ENCODE measurements at places on chromosomes 1 and 21.

- DNase-seq: no peak
Measured at GRCh38 chr1:196063294-196063693, 544.9 kb downstream of the KCNT2 start.

- no peak for DNase-seq
Measured at GRCh38 chr21:36135391-36136102, 668 bp downstream of the CBR3 start.

DNA sequence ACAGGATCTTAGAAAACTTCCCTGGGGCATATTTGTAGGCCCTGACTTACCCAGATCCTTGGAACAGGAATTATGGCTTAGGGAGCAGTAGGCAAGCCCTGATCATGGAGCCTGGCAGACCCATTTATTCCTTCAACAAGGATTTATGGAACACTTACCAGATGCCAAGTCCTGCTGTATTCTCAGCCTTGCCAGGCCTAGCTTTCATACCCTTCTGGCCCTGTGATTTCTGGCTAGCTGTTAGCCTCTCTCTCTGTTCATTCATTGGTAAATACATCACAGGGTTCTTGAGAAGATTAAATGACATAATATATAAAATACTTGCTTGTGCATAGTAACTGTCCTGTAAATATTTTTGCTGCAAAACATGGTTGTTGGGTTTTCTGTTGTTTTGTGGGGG is 32.4 kb upstream of the SRP9 start:
- no peak for DNase-seq

- DNase-seq: no peak
Measured at GRCh38 chr1:5342830-5343229, 649.4 kb downstream of the NPHP4 start.

- no peak for DNase-seq
Measured at GRCh38 chr1:175591083-175591743, 152.2 kb downstream of the TNR start.

- DNase-seq: no peak
Measured at GRCh38 chr1:64680599-64680998, 64.3 kb upstream of the RAVER2 start.

DNA sequence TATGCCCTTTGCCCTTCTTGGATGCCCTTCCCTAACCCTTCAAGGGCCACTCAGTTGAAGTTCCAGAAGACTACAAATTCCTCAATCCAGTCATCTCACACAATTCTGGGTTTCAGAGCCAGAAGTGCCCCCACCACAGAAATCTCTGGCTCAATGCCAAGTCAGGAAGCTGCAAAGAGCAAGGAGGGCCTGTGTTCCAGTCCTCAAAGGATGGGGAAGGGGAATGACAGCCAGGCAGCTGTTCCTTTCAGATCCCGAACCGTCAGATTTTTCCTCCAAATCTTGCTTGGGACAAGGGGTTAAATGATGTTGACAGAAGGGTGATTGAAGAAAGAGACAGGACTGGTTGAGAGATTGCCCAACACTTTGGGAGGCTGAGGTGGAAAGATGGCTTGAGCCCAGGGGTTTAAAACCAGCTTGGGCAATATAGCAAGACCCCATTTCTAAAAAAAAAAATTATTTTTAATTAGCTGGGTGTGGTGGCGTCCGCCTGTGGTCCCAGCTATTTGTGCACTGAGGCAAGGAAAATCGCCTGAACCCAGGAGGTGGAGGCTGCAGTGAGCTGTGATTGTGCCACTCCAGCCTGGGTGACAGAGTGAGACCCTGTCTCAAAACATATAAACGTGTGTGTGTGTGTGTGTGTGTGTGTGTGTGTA is 716 bp upstream of the HPDL start:
- DNase-seq: no peak

DNA sequence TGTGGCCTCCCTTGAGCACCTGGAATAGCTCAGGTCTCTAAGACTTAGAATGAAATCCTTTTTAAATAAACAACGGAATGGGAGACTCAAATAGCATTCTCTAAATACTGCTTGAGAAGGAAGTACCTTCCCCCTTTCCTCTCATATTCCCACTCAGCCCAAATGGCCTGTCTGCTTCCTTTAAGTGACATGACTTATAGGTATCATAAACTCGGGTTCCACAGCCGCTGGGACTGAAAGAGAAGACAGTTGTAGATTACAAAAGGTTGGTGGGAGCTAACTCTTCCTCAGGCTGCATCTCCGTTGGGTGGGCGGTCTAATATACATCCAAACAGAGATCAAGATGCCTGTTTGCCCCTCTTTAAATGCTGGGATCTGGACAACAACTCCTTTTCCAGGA is 1.2 kb upstream of the HMCN1 start:
- DNase-seq: no peak

DNA sequence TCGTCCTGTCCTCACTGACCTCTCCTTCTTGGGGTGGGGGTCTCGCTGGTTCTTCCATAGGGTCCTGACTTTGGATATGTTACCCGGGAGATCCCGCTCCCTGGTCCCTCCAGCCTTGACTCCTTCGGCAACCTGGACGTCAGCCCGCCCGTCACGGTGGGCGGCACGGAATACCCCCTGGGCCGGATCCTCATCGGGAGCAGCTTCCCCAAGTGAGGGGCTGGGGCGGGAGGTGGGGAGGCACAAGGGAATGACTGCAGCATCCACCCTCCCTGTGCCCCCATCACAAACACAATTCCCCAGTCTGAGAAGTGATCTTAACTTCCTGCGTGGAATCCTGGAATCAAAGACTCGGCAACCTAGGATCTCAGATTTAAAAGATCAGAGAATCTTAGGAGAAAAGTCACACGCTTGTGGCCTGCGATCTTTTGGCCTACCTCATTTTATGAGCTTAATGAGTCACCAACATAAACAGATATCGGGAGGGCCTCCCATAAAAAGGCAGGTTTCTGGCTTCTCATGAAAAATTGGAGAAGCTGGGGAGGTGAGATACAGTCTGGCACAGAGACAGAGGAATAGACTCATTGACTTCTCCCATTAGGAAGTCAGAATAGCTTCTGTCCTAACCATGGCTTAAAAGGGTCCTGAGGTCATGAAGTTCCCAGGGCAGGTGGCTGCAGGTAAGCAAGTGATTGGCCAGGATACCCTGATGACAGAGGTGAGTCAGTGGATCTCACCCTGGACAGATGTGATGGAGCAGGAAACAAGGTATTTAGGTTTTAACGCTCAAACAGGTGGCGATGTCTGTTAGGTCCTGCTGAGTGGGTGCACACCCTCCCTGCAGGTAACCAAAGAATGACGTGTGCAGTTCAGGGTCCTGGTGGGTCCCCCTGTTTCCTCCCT is 15.9 kb upstream of the PADI3 start:
- no peak for DNase-seq

GRCh38 chr21:46151989-46152926 is 3.1 kb downstream of the FTCD start:
- DNase-seq: no peak

GRCh38 chr1:219066631-219067349 is 106.9 kb upstream of the LYPLAL1 start:
- no peak for DNase-seq

- DNase-seq: no peak
Measured at GRCh38 chr1:186768906-186769305, 59.8 kb upstream of the PLA2G4A start.

GRCh38 chr1:246750752-246751151 is 26.5 kb downstream of the SCCPDH start:
- DNase-seq: no peak

DNA sequence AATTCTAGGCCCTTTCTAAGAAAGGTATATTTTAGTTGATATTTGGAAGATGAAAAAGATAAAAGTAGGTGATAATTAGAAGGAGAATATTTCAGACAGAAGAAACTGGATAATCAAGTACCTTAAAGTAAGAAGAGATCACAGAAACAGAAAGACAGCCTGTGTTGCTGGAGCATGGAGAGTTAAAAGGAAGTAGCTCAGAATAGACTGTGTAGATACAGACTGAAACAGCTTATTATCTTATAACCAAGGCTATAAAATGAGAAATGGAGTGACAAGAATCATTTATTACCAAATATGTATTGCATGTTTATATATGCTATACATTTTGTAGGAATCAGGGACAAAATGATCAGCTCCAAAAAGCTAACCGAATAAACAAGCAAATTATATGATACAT is 1120.3 kb downstream of the BRINP3 start:
- DNase-seq: no peak

GRCh38 chr21:38243732-38244406 is 12.9 kb upstream of the KCNJ15 start:
- no peak for DNase-seq

- DNase-seq: no peak
Measured at GRCh38 chr1:47919113-47919833, 77.9 kb downstream of the TRABD2B start.

- no peak for DNase-seq
Measured at GRCh38 chr1:177270863-177271262, 100.1 kb downstream of the BRINP2 start.

- no peak for DNase-seq
Measured at GRCh38 chr1:190262538-190262937, 215.1 kb downstream of the BRINP3 start.

DNA sequence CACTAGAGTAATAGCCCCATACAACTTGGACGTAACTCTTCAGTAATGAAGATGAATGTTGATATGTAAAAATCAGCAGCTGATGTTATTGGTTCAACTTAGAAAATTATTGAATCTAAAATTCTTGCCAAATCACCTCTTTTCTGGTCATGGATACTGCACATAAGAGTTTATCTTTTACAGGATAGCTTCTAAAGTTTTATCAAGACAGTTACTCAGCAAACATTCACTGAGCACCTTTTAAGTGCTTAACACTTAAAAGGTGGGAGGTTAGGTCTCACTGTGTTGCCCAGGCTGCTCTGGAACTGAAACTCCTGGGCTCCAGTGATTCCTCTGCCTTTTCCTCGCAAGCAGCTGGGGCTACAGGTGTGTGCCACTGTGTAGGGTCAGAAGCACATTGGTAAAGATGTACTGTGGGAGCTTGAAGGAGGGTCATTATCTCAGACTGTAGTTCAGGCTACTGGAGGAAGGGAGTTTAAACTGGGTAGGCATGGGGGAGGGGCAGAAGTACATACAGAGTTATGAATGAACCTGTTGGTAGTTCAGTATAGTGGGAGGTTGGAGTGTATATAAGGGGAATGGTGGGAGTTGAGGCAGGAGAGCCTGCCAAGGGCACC is 2.0 kb downstream of the MPZL1 start:
- no peak for DNase-seq

DNA sequence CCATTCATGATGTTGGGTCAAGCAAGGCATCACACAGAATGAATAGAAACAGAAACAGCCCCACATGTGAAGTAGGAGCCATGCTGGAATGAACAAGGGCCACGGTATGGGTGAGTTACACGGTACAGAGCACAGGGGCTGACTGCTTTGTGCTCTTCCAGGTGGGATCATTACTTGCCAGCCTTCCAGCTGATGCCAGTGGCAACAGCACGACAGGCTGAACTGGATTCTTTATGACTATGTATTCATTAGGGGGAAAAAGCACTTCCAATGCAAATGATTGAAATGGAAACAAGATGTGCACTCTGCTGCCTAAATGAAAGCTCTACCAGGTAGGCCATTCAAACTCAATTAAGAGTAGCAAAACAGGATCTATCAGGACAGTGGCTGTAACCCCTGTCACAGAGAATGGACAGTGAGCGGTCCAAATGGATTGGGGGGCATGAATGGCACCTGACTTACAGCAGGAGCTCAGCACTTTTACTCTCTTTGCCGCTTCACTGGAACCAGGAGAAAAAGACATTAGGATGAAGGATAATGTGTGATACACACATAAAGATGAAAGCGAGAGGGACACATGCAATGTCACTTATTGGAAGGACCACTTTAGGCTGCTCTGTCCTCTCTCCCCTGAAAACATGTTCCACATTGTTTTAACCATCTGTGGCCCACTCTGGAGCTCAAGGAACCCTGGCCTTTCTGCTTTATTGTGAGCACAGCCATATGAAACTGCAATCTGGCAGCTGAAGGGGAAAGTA is 23.4 kb upstream of the IRF2BP2 start:
- no peak for DNase-seq

DNA sequence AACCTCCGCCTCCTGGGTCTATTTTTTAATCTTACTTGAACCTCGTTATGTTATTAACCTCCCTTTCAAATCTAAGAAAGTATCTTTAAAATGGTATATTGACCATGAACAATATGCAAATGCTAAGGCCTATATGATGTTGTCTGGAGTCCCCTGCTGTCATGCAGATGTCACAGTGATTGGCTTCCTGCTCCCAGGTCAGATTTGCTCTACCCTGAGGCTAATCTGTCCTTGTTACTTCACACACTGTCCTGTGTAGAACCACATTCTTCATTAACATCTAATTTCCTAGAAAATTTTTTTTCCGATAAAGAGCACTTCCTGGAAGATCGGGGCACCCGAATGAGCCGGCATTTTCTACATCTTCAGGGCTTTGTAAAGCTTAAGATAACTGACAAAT is 306.6 kb downstream of the MRPL39 start:
- no peak for DNase-seq

DNA sequence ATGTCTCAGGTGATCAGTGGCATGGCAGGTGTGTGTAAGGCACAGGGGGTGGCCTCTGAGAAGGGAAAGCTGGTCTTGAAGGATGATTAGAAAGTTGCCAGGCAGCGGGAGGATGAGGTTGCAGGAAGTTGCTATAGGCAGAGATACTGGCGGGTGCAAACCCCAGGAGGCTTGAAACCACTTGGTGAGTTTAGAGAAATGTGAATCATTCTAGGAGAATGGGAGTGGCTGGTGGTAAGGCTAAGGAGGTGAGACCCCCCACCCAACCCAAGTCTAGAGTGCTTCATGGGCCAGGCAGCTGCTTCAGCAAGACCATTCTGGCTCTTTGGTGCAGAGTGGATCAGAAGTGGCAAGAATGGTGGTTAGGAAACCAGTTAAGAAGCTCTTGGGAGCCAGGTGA is 9.0 kb downstream of the SH2D2A start:
- no peak for DNase-seq

GRCh38 chr1:166390366-166391033 is 223.7 kb upstream of the FAM78B start:
- DNase-seq: no peak

DNA sequence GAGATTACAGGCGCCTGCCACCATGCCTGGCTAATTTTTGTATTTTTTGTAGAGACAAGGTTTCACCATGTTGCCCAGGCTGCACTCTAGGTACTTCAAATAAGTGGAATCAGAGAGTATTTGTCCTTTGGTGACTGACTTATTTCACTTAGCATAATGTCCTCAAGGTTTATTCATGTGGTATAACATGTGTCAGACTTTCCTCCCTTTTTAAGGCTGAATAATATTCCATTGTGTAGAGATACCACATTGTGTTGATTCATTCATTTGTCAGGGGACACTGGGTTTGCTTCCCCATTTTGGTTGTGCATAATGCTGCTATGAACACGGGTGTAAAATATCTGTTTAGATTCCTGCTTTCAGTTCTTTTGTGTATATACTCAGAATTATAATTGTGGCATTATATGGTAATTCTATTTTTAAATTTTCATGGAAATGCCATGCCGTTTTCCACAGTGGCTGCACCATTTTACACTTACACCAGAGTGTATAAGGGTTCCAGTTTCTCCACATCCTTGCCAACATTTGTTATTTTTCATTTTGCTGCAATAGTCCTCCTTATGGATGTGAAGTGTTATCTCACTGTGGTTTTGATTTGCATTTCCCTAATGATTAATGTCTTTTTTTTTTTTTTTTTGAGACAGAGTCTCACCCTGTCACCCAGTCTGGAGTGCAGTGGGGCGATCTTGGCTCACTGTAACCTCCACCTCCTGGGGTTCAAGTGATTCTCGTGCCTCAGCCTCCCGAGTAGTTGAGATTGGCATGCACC is 35.1 kb downstream of the IL6R start:
- DNase-seq: no peak

Measured in stimulated activated effector memory CD8-positive, alpha-beta T cell treated with anti-CD3 and anti-CD28 coated beads, Interleukin-12 subunit alpha, Interleukin-12 subunit beta, amount 100 ng/mL, for 72 hours (primary cell).